NCI-H1436 treated with DMSO at 0.1 percent for 48 hours (cell line): ENCODE measurements at places on chromosomes 16 and 17.

GRCh38 chr16:72620853-72621252 lies 427.1 kb downstream of the ZFHX3 start:
- no peak for DNase-seq

DNA sequence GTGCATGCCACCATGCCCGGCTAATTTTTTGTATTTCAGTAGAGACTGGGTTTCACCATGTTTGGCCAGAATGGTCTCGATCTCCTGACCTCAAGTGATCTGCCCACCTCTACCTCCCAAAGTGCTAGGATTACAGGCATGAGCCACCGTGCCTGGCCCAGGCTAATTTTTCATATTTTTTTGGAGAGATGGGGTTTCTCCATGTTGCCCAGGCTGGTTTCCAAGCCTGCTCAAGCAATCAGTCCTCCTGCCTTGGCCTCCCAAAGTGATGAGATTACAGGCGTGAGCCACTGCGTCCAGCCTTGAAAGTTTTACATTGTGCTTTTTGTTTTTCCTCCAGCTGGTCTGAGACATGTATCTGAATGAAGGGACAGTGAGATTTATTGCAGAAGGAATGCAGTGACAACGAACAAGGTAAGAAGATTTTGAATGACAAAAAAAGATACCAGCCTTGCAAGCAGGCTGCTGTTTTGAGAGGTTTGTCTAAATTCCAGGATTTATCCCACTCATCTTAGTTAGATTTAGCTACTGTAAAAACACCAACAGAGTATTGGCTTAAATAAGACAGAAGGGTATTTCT lies 3.4 kb upstream of the ENGASE start:
- no peak for DNase-seq

DNA sequence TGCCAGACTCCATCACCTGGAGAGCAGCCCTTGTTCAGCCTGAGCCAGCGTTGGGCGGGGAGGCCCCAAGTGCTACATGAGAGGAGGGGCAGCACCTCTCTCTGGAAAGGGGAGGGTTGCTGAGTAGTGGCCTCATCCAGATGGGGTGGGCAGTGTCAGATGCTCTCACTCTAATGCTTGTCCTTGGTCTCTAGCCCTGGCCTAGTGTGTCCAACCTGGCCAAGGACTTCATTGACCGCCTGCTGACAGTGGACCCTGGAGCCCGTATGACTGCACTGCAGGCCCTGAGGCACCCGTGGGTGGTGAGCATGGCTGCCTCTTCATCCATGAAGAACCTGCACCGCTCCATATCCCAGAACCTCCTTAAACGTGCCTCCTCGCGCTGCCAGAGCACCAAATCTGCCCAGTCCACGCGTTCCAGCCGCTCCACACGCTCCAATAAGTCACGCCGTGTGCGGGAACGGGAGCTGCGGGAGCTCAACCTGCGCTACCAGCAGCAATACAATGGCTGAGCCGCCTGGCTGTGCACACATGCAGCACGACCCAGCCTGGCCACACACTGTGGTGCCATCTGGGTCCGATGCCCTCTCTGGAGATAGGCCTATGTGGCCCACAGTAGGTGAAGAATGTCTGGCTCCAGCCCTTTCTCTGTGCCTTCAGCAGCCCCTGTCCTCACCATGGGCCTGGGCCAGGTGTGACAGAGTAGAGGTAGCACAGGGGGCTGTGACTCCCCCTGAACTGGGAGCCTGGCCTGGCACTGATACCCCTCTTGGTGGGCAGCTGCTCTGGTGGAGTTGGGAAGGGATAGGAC lies 4.3 kb downstream of the CTRL start:
- no peak for DNase-seq

- no peak for DNase-seq
These were observed 1327.3 kb upstream of the GOT2 start for GRCh38 chr16:60061396-60061795.

DNA sequence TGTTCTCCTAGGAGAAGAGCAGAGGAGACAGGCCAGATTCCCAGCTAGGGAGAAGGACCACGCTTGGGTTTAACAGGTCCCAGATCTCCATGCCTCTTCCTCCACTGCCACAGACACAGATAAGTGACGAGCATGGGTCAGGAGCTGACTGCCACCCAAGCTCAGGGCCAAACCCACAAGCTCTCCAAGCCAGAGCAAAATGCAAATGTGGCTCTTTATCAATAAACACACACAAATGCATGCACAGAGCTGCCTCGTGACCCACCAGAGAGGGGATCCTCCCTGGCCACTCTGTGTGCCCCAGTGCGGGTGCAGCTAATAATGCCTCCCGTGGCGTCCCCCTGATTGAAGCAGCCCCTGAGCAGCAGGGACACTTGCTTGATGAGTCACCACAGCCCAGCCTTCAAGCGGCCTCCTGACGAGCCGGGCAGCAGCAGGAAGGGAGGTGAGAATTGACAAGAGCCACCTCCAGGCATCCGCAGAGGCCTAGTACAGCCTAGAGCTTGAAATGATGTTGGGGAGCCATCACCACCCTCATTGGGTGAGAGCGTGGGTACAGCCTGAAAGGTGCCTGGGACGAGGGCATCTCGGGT lies 143.9 kb downstream of the CCDC182 start:
- no peak for DNase-seq

DNA sequence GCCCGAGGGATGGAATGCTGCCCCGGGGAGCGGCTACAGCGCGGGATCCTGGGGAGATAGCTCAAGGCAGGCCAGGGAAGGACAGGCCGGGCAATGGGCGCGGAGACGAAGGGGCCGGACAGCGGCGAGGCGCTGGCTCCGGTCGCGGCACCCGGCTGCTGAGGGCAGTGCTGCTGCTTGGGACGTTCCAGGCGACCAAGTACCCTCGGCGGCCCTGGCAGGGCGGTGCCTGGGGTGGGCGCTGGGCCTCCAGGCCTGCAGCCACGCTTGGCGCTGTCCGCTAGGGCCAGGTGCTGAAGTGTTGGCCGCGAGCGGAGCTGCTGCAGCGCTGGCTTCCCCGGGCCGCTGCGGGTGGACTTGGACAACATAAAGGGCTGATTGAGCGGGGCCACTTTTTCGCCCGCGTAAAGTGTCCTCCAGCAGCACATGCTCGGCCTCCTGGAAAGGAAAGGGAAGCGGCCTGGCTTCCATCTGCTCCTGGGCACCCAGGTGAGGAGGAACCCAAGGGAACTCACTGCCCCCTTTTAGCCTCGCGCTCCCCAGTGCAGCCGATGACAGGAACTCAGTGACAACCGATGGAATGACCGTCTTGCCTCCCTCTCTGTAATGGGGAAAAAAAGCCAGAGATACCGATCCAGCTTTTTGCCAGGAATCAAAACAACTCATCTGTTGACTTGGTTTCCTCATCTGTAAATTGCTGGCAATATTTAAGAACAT lies 23.7 kb downstream of the CLEC3A start:
- DNase-seq: no peak

- no peak for DNase-seq
These were observed 323.0 kb upstream of the TBX2 start for GRCh38 chr17:61076621-61077031.

GRCh38 chr16:58970775-58971174 lies 236.7 kb upstream of the GOT2 start:
- DNase-seq: no peak

DNA sequence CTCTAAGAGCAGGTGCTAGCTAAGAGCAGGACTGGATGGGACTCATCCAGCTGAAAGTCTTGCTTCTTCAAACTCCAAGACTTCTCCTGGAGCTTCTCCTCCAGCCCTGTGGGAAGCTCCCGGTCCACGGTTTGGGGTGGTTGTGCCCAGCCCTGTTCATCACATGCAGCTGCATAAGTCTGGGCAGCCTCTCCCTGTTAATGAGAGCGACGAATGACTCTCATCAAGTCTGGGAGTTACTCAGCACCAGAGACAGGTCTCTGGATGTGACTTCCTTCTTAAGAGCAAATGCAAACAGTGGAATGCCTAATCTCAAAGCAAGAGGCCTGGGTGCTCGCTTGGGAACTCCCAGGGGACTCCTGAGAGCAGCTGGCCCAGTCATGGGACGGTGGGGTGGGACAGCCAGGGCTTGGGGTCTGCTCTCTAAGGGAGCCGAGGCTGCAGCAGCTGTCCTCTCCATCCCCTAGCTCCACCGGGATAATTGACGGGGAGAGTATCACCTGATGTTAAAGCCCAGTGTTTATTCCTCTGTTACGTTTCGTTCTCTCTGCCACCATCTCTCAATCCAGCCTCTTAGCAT lies 35.3 kb upstream of the CRHR1 start:
- DNase-seq: peak; percentile 13

- DNase-seq: no peak
These were observed 23.0 kb upstream of the CHMP6 start for GRCh38 chr17:80968602-80969029.

DNA sequence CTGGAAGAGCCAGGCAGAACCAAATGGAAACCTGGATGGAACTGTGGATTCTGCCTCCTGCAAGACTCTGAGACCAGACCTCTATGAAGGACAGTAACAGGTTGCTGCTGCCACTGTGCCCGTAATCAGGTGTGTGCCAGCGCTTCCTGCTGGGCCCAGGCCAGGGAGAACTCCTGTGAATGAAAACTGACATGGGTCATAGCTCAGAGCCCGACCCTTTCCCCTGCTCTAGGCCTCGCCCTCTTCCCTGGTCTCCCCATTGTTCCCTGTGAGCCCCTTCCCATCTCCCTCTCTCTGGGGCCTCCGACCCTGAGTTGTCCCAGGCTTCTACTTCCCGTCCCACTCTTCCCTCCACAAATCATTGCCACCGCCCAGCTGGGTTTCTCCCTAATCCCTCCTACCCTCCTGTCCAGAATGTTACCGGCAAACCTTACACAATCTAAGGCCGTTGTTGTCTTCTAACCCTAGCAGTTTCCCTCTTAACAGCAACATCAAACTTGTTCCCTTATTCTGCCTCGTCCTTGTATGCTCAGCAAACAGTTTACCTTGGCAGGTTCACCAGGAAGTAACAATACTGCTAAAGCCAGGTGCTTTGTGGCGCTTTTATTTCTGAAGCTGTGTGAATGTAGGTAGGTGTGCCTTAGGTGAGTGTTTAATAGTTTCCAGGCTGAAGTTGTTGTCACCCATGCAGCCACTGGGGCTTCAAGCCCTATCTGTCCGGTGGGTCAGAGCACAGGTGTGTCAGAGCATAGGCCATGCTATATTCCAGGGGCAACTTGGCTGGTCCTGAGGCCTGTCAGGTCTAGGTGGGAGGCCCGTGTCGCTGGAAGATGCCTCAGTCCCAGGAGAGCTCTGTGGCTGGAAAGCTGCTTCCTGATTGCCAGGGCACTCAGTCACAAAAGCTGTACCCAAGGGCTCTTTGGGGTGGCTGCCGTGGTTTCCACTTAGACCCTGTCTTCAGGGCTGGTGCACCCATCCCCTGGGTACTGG lies 32.0 kb downstream of the SMPD3 start:
- peak; percentile 37 for DNase-seq

- DNase-seq: no peak
These were observed 235.0 kb downstream of the NTN1 start for GRCh38 chr17:9256361-9256750.

DNA sequence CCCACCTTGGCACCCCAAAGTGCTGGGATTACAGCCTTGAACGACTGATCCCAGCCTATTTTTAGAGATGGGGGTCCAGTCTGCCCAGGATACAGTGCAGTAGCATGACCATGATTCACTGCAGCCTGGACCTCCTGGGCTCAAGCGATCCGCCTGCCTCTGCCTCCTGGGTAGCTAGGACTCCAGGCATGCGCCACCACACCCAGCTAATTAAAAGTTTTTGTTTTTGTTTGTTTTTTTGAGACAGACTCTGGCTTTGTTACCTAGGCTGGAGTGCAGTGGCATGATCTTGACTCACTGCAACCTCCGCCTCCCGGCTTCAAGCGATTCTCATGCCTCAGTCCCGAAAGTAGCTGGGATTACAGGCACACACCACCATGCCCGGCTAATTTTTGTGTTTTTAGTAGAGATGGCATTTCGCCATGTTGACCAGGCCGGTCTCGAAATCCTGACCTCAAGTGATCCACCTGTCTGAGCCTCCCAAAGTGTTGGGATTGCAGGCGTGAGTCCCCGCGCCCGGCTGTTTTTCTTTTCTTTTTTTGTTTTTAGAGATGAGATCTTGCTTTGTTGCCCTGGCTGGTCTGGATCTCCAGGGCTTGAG lies 2.3 kb upstream of the PAFAH1B1 start:
- DNase-seq: no peak
